ENCODE measurements at places on chromosomes 2 and 18.

DNA sequence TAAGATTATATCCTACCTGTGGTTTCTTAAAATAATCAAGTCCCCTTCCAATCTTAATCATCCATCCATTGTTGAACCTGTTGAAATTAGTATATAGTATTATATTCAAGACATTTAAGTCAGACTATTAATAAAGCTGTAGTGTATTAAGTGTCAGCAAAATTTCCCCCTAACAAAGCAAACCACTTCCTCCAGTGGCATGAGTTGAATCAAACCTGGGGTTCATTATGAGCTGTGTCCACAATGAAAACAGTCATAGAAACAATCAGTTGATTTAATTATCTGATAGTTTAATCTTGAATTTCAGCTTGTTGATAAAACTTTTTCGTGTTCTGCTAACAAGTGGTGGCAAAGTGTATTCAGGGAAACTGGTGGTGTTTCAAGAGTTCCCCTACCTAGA lies 11.3 kb downstream of the MITD1 start:
- DNase-seq, result no peak

- DNase-seq, result no peak
These were observed 98.4 kb upstream of the MYCN start for GRCh38 chr2:15841776-15842560.

DNA sequence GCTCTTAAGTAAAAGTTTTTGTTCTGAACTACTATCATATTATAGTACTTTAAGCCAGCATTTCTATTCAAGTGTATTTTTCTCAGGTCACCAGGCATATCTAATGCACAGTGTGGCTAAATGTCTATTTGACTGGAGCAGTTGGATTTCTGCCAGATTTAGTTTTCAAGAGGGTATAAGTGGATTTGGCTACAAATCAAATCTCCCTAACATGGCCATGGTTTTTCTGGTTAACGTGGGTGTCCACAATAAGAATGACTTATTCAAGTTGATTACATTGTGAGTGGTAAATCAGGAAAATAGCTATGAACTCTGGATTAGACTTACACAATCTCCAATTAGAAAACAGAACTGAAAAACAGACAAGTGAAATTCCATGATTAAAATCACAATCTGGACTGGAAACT lies 5.7 kb upstream of the CHN1 start:
- no peak for DNase-seq

DNA sequence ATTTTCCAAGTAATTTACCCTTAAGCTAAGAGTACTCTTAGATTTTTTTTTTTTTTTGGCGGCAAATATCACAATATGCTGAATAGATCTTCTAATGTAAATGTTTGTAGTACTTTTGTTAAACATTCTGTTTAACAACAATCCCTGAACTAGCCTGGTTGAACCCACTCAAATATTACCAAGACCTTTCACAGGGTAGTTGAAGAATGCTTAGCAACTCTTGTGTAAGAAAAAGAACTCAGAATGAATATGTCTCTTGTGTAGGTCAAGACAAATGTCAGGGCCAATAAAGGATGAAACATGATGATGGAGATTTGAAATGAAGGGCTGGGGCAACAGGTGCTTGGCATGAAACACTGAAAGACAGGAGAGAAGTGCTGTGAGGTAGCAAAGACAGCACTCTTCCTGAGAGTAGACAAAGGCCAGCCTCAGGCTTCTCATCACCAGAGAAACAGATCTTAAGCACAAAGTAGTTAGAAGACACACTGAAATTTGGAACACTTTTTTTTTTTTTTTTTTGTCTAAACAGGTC lies 597.3 kb downstream of the ERBB4 start:
- no peak for DNase-seq

DNA sequence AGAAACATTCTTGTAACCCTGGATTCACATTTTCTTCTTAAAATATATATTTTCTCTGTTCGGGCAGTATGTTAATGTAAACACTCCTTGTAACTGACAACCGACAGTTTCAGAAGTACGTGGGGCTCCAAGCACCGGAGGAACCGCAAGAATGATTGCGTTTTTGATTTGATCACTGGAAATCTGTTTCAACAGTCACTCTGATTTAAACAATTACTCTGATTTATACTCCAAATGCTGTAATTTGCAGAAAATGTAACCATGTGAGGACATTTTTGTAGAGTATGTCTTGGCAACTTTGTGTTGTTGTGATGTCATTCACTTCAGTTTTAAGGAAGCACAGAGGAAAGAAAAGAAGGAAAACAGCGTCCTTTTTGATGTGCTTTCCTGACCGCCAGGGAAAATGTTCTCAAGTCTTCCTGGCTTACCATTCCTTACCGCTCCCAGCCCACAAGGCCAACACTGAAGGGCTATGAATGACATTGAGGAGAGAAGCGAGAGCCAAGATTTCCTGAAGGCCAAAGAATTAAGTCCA lies 77.7 kb downstream of the APOB start:
- DNase-seq, result no peak

DNA sequence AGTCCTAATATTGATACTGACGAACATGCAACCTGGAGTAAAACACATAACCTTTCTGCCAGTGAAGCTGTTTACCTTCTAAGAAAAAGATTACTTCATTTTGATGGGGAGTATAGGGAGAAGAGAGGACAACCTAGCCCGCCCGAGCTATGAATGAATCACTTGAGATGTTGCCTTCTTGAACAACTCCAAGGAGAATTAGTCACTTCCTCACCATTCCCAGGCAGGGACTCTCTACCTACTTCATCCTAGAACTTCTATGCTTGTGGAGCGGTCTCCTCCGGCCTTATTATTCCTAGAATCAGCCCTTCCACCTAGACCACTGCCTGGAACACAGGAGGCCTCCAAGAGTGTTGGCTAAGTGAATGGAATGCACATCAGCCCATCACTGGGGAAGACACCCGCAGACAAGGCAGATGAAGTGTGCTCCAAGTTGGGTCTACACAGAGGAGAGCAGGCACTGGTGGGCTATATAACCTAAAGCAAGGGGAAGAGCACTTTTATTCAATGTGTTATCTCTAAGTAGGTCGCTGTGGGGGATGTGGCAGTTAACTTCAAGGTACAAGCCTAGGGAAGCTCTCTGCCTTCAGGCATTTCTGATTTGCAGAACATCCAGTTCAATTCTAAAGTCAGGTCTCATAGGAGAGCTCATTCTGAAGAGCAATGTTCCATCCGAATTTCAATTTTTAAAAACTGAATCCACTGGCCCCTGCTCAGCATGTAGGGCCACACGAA lies 57.4 kb downstream of the STK39 start:
- DNase-seq, result no peak
